NCI-H1694 treated with DMSO at 0.1 percent for 48 hours (cell line): ENCODE measurements at places on chromosomes 11 and 22.

DNA sequence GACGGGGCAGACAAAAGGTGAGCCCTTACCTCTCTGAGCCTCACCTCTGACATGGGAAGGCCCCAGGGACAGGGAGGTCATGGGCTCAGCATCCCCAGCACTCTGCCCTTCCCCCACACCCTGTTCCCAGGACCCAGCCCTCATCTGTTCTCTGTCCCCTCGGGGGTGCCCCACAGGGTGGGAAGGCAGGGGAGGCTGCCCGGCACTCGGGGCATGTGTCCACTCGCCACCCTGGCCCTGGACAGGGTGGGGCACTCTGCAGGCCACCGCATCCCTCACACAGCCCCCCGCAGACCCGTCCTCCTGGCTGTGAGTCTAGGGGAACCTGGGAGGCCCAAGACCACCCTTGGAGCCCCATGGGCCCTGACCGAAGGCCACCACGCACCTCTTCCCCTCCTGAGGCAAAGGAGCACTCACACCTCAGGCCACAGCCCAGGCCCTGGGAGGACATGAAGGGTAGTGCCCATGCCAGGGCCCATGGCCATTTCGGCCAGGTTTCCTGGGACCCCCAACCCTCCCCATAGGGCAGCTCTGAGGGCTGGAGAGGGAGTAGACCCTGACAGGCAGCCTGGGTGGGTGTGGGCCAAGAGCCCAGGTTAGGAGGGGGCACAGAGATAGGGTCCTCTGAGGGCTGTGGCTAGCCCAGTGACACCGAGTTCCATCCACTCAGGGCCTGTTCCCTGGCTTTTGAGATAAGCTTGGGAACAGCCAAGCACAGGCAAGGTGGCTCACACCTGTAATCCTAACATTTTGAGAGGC, 193.1 kb downstream of the IGLL1 start:
- no peak for DNase-seq

- no peak for DNase-seq
Measured at GRCh38 chr11:119337581-119338317, 2.9 kb downstream of the C1QTNF5 start.

DNA sequence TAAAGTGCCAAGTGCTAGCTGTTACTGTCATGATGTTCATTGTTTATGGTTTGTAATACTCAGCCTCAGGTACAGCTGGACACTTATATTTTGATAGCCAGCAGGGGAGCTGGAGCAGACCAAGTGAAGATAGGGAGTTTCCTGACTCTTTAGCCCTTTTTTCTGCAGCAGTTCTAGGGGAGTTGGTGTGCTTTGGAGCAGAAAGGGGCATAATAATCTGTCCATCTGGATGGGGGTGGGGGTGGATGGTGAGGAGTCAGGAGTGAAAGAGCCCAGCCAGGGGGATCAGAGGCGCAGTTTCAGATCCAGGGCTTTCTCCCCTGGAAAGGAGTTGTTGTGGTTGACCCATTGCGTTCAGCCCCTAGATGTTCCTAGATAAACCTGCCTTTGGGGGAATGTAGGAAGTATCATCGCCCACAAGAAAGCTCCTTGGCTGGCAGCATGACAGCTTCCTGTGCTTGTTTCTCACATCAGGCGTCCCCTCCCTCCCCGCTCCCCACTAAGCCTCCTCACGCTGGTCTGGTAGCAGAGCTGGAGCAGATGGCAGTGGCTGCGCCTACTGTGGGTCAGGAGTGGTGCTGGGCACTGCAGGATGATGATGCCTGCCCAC, 41.9 kb downstream of the MED15 start:
- DNase-seq = peak; percentile 28

DNA sequence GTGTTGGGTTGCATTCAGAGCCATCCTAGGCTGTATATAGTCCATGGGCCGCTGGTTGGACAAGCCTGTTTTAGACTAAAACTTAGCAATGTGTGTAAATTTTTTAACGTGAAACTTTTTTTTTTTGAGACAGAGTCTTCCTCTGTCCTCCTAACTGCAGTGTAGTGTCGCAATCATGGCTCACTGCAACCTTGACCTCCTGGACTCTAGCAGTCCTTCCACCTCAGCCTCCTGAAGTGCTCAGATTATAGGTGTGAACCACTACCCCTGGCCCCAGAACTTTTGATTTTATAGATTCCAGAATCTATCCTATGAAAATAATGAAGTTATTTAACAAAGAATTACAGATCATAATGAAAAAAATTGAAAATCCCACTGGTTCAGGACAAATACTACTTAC, 29.9 kb upstream of the PANX2 start:
- no peak for DNase-seq

GRCh38 chr22:19559956-19560355, 35.7 kb upstream of the CLDN5 start:
- no peak for DNase-seq

GRCh38 chr11:71502871-71503435, 24.1 kb upstream of the KRTAP5-7 start:
- no peak for DNase-seq

DNA sequence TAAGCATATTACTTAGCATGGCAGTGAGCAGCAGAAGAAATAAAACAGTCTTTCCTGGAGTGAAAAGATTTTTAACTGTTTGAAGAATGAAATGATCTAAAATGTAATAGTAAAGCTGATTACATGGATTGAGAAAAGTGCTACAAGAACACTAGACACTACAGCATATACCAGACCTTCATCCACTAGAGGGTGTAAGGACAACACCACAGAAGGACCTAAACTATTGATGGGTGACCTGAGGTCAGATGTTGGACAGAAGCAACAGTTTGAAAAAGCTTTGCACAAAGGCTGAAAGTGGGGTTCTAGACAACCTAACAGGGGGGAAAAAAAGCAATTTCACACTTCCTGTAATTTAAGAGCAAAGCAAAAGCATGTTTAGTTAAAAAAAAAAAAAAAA, 97.7 kb downstream of the RBFOX2 start:
- peak; percentile 6 for DNase-seq

DNA sequence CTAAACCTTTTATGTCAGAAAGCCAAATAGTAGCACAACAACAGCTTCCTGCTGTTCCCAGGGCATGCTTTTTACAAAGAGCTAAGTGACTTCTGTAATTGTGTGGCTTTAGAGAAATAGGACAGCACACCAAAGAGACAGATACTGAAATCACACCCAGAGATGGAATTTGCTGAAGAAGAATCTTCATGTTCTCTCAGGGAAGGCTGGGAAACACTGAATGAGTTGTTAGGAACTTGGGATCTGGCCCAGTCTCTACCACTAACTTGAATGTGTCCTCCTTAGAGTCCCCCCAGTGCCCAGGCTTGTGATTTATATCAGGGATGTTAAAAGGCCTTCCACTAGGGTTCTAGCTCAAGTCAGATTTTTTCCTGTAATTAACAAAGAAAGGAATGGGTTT, 175.2 kb downstream of the DBX1 start:
- DNase-seq = no peak

DNA sequence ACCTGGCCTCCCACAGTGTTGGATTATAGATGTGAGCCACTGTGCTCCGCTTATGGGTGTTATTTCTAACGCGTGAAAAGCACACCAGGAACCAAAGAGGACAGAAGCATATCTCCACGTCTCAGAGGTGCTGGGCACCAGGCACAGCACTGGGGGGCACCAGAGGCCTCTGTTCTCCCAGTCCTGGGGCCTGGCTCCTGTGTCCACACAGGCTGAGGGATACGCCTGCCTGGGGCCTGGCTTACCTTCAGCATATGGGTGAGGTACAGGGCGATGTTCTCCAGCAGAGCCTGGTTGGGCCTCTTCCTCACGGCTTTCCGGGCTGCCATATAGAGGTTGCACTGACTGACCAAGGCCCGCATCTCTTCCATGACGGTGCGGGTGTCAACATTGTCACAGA, 24.7 kb upstream of the NAP1L4 start:
- no peak for DNase-seq

GRCh38 chr22:40413873-40414272, 43.5 kb downstream of the SGSM3 start:
- DNase-seq = no peak

DNA sequence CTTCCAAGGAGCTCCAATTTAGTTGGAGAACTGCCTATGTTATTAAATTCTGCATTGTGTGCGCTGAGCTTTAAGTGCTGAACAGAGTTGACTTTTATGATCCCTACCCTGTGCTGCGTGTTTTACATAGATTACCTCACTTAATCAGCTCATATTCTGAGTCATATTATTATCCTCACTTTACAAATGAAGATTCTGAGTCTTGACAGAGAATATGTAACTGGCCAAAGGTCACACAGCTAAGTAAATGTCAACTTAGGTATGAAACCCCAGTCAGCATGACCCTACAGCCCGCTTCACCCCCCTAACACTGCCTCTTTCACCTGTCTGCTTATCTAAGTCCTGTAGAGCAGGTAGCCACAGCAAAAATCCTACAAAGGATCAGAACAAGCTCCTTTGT, 19.8 kb upstream of the TMPRSS5 start:
- no peak for DNase-seq

- DNase-seq = no peak
Measured at GRCh38 chr11:89181111-89181510, 3.4 kb downstream of the TYR start.

DNA sequence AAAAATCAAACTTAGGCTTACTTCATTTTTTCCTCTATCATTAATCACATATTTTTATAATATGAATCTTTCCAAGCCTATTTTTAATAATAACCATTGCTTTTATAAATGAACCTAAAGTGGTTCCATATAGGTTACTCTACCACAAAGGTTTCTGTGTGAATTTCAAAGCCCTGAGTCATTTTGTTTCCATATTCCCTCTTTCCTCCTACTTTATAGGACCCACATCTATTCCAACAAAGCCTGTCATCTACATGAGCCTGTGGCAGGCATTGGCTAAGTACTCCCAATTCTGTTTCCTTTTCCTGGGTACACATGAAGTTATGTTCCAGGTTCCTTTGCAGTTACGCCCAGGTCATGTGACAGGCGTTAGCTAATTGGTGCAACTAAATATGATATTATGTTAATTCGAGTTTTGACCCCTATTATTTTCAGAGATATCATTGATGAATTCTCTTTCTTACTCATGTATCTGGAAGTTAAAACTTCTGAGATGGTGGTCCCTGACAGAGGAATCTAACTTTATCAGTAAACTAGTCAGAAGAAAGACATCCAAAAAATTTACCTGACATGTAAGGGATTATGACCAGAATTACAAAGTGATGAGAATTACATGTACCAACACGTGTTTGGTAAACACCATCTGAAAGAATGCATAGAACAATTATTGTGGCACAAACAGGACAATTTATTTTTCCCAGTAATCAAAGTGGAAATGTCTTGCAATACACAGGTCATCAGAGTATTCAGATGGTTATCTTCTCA, 1264.0 kb upstream of the CNTN5 start:
- no peak for DNase-seq

GRCh38 chr11:15216678-15217077, 102.0 kb downstream of the INSC start:
- DNase-seq = no peak

- DNase-seq = no peak
Measured at GRCh38 chr11:71336176-71336995, 84.0 kb upstream of the SHANK2 start.

DNA sequence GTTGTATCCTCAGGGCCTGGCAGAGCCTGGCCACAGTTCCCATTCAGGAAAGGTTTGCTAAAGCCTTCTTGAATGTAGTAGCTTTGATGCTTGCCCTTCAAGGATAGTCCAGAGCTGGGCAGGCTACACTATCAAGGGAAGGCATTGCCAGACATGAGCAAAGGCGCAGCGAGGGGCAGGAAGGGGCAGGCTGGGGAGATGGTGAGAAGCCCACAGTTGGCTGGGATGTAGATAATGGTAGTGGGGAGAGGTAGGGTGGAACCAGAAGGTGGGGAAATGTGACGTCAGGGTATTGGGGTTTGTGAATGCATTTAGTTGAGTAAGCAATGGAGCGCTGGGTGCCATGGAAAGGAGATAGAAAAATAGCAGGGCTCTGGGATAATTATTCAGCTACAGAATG, 28.6 kb downstream of the LRRC32 start:
- DNase-seq = no peak

DNA sequence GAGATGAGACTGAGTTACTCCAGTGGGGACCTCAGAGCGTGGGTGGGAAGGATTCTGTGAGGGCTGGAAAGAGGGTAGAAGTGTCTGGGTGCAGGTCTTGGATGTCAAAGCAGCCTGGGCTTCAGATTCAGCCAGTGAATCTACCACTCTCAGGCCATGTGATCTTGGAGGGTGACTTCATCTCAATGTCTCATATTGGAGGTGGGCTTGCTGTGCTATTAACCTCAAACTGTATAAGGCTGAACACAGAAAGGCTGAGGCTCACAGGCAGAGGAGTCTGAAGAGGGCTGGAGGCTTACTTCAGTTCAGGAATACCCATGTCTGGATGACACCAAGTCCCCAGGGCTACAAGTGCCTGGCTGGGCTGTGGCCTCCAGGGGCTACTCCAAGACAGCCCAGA, 63.4 kb downstream of the CSNK2A3 start:
- no peak for DNase-seq

- no peak for DNase-seq
Measured at GRCh38 chr22:19055801-19056200, 66.4 kb downstream of the DGCR2 start.

GRCh38 chr22:46524203-46524740, 13.1 kb downstream of the CELSR1 start:
- no peak for DNase-seq

GRCh38 chr11:24900514-24900913, 403.7 kb downstream of the LUZP2 start:
- no peak for DNase-seq

DNA sequence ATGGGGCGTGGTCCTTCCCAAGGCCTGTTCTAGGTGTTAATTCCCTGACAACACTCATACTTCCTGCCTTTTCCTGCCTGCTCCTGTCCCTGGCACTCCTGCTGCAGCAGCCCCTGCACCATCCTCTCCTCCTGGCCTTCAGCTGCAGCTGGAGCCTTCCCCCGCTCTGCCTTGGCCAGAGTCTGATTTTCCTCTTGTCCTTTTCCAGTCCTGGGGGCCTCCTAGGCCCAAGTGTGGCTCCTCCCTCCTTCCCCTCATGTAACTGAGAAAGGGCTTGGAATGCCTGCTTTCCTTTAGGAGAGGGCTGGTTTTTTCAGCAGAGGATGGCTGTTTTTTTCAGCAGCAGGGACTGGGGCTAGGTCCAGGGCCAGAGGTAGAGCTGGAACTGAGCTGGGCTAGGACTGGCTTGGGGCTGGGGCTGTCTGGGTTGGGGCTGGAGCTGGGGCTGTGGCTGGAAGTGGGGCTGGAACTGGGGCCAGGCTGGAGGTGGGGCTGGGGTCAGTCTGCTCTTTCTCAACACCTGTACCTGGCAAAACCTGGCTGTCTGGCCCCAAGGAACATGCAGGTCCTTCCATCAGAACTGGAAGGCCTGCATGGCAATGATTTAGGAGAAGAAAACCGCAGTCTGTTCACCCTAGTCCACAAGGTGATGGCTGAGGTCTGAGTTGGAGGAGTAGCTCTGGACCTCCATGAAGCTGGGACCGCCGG, 23.6 kb downstream of the ZC3H7B start:
- DNase-seq = no peak

- peak; percentile 63 for DNase-seq
Measured at GRCh38 chr22:31346733-31347250, 646 bp upstream of the PATZ1 start.

GRCh38 chr11:58674609-58675008, 52.1 kb downstream of the CNTF start:
- no peak for DNase-seq
